NCI-H1105 treated with DMSO at 0.1 percent for 48 hours (cell line): ENCODE measurements at places on chromosomes 5 and 9.

GRCh38 chr5:169745441-169746146 lies 108.5 kb downstream of the DOCK2 start:
- no peak for DNase-seq

DNA sequence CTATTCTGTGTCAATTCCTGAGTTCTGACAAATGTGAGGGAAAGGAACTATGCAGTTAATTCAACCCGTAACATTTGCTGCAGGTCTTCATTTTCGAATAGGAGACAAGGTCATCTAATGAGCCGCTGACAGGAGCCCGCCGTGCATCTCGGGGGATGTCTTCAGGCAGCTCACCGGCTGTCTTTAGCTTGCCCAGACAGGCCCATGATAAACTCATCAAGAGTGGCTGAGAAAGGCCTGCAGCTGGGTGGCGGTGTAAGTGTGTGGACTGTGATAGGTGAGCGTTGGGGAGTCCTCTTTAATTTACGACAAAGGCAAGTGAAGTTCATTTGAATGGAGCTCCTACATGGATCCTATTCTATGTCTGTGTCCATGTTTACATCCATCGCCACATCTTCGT lies 190.5 kb downstream of the ADCY2 start:
- DNase-seq = no peak

- DNase-seq = no peak
Measured at GRCh38 chr5:117568622-117569021, 994.0 kb upstream of the SEMA6A start.

DNA sequence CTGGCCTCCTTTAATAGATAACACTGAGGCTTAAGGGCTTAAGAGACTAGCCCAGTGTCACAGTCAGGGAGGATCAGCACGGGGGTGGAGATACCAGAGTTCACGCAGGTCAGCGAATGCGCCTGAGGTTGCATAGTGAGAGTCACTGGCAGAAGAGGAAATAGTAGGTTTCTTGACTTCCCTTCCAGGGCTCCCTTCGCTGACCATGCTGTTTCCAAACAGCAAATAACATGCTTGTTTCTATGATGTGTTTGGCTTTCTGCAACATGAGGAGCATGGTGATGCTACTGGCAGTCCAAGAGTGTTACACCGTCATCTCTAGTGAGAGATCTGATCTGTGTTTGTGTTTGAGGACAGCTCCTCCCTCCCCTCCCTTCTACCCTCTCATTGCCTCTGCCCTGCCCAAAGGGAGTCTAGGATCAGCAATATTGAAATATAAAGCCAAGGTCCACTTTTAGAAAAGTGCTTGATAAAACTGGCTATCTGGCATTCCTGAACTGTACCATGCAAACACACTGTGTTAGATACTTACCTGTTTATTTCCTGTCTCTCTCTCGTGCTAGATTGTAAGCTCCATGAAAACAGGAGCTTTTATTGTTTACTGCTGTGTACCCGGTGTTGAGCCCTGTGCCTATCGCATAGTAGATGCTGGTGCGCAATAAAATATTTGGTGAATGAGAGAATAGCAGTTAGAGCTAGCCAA lies 12.3 kb downstream of the TLE4 start:
- no peak for DNase-seq

DNA sequence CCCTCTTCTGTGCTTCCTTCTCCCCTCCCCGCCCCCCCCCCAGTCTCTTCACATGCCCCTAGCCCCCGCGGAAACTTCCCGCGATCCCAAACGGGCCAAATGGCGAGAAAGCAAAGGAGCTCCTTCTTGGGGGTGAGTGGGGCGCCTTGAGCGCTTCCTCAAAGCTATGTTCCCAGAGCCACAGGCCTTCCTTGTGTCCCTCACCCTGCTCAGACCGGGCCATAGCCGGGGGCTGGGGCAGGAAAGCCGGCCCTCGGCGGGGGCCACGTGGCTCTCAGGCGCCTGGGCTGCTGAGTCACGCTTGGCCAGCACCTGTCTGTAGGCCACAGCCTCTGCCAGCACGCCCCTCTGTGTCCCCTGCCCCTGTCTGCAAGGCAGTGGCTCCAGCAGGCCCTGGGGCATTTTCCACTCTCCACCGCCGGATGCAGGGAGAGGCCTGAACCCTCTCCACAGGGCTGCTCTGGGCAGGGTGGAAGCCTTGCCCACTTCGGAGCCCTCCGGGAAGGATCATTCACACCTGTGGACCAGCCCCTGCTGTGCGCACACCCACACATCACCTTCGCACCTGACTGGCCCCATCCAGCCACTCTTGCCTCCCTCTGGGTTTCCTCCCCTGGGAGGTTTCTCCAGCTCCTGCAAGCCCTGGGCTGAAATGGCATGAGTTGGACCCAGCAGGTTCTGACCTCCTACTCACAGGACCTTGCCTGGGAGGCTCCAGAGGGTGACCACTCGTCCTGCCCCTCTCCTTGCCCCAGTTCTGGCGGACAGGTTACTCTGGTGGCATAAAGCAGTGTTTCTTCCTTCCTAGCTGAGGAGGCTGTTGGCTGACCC lies 1.2 kb upstream of the SQSTM1 start:
- peak; percentile 22 for DNase-seq

GRCh38 chr5:113678202-113678601 lies 164.7 kb downstream of the YTHDC2 start:
- no peak for DNase-seq

DNA sequence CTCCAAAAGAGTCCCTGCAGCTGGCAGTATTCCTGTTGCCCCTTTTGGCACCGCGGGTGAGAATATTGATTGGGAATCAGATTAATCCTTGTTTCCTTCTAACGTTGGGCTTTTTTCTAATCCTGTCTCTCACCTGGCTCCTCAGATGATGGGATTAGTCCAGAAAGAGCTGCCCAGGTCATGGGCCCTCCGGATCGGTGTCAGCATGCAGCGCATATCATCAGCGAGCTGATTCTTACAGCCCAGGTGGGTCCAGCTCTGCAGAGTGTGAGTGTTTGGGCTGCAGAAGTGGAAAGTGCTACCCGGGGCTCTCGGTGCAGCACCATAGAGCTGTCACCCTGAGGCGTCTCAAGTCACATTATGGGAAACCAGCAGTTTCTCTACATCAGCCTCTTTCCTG lies 40.9 kb upstream of the PRDM12 start:
- no peak for DNase-seq

- no peak for DNase-seq
Measured at GRCh38 chr5:149414405-149415065, 35.4 kb upstream of the IL17B start.

- no peak for DNase-seq
Measured at GRCh38 chr5:68027519-68027918, 188.0 kb upstream of the PIK3R1 start.

DNA sequence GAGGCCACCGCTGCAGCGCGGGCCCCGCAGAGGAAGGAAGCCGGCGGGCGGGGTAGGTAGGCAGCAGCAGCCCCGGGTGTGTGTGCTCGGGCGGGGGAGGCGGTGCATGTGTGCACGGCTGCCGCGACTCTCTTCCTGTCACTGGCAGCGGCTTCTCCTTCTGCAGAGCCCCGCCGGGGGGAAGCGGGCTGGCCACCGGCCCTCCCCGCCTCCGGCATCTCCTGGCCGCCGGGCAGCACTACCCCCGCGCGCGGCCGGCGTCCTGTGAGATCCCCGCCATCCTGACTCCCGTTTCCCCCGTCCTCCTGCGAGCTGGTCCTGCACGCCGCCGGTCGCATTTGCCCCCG lies 315 bp downstream of the PIK3R1 start:
- no peak for DNase-seq

DNA sequence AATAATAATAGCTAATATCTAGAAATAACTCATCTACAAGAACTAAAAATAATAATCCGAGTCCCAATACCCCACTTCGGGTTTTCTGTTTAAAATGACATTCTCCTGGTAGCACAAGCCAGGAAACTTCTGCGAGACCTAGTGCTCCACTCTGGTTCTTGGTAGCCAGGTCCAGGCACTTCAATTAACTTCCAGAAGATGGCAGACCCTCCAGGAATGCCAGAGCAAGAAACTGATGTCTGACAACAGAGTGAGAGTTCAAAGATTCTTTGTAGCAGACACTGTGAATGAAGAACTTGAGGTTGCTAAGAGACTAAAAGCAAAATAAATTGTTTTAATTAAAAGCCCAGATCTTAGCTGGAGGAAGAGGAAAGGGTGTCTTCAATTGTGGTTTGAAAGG lies 1963.3 kb upstream of the CDH9 start:
- DNase-seq = no peak

DNA sequence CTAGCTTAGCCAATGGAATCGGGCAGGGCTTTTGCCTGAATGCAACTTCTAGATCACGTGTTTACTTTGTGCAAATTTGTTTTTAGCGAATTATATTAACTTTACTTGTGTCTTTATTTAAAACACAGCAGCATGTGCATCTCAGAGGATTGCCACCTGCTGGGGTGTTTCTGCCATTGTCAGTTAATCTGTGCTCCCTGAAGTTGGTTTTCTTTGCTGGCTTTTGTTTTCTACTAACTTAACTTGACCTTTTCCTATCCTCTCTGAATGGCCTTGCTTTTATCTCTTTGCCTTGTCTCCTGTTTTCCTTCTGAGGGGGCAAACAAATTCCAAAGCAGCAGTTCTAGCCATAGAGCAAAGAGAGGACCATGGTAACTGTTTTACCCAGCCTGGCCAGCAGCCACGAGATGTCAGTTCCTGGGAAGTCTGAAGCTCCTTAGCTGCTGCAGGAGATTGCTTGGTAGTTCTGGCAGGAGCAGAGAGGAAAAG lies 67.6 kb downstream of the ARHGEF28 start:
- no peak for DNase-seq

GRCh38 chr5:133618141-133618540 lies 5.8 kb upstream of the FSTL4 start:
- no peak for DNase-seq

DNA sequence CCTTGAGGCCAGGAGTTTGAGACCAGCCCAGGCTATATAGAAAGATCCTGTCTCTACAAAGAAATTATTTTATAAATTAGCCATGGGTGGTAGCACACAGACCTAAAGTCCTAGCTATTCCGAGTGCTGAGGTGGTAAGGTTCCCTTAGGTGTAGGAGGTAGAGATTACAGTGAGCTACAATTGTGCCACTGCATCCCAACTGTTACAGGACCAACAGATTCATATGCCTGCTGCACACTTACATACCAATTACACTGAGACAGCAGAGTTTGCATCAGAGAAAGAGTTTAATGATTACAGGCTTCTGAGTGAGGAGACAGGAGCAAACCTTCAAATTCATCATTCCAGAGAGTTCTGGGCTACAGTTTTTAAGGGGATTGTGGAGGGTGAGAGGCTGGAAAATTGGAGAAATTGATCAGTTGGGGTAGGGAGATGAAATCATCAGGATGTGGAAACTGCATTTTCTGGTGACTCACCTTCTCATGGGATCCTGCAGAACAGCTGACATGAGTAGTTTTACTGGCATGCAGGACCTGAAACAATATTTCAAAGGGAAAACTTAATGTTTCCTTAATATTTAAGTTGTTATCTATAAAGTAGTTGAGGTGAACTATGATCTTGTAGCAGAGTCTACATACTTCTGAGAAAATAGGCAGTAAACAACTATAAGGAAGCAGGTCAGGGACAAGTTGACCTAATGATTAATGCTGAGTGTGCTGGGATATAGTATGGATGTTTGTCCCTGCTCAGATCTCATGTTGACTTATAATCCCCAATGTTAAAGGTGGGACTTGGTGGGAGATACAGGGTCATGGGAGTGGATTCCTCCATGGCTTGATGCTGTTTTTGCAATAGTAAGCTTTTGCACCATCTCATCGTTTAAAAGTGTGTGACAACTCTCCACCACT lies 54.7 kb downstream of the ANXA2R start:
- DNase-seq = no peak

- DNase-seq = no peak
Measured at GRCh38 chr5:138946831-138947560, 71.9 kb upstream of the LRRTM2 start.

DNA sequence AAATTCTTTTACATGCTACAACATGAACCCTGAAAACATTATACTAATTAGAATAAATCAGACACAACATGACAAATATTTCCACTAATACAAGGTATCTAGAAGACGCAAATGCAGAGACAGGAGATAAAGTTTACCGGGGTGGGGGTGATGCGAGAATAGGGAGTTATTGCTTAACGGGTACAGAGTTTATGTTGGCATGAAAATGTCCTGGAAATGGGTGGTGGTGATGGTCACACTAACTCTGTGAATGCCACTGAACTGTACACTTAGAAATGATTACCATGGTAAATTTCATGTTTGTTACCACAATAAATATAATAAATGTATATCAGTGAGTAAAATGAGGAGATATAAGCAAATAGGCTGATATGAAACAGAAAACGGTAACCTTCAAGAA lies 132.7 kb downstream of the DCP2 start:
- DNase-seq = no peak

DNA sequence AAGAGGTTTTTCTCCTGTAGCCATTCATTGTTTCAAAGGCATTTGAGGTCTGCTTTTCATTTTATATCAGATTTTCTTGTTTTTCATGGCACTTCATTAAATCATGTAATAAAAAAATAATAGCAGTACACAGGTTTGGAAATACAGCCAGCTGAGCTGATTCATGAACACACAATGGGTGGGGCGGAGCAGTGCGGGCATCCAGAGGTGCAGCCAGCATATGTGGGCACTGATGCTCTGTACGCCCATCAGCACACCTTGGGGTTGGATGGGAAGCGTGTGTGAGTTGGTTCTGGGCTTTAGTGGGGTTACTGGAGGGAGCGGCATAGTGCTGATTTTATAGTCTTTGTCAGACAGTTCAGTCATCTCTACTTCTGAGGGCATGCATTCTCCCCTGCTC lies 54.2 kb upstream of the IRX4 start:
- no peak for DNase-seq

- no peak for DNase-seq
Measured at GRCh38 chr5:155765715-155766114, 561.2 kb upstream of the SGCD start.

GRCh38 chr5:40405996-40406740 lies 273.5 kb upstream of the PTGER4 start:
- no peak for DNase-seq

DNA sequence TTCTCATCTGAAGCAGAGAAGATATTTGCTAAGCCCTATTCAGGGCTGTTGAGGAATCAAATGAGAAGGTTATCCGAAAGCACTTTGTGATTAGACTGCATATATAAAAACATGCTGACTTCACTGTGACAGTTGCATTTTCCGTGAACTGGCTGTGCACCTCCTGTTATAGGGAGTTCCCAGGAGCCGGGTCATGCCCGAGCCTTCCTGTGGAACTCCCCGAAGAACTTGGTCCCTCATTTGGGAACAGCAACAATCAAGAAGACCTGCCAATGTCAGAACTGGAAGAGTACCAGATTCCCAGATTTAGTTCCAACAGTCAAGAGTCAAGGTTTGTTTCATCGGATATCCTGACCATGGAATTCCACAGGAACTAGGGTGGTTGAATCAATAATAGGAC lies 130.4 kb upstream of the RAI14 start:
- no peak for DNase-seq

- DNase-seq = no peak
Measured at GRCh38 chr9:123798195-123798594, 131.7 kb downstream of the DENND1A start.

DNA sequence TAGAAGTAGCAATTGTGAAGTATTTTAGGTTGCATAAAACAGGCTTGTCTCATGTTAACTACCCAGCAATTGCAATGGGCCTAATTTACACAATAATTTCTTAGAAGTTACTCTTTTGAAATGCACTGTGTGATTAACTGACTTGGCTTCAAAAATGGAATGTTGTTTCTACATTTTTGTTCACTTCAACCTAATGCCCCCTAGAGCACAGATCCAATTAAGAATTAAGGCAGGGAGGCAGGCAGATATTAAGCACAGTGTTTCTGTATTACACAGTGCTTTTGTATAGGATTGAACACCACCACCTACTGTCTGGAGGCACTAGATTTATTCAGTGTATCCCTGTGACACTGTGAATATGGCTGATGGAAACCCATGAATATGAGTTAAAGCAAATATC lies 302.1 kb downstream of the FBXL17 start:
- DNase-seq = no peak

GRCh38 chr9:138117836-138118235 lies 240.3 kb downstream of the CACNA1B start:
- no peak for DNase-seq
